ENCODE measurements at places on chromosomes 13 and 19.

- no peak for DNase-seq
These were observed 2.1 kb downstream of the CEBPA start for GRCh38 chr19:33300009-33300893.

- DNase-seq, result no peak
These were observed 1639.9 kb downstream of the SLITRK5 start for GRCh38 chr13:89310943-89311672.

GRCh38 chr13:23793711-23794110 lies 95.5 kb downstream of the MIPEP start:
- DNase-seq, result no peak

DNA sequence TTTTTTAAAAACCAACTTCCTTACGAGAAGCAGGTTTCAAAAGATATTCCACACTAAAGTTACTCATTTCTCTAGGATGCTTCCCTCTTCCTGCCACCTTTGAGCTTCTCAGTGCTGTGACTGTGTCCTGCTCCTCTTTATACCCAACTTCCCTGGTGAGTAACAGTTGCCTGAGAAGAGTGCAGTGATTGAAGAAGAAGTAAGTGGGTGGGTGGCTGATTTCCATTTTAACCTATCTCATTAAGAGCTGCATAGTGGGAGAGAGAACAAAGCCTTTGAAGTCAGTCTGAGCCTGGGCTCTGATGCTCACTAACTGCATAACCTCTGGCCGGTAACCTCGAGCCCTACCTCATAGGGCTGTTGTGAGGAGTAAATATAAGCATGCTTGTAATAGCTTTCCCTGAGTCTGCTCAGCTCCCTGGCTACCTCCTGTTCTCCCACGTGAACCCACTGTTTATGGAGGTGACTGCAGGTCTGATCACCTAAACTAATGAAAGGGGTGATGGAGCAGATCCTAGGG lies 977.3 kb downstream of the UQCRFS1 start:
- no peak for DNase-seq

Data from testis (tissue), 5 donors.